Stimulated activated CD8-positive, alpha-beta memory T cell treated with anti-CD3 and anti-CD28 coated beads, Interleukin-4, amount 100 ng/mL, for 1 hour (primary cell): ENCODE measurements at places on chromosomes 3 and 15.

DNA sequence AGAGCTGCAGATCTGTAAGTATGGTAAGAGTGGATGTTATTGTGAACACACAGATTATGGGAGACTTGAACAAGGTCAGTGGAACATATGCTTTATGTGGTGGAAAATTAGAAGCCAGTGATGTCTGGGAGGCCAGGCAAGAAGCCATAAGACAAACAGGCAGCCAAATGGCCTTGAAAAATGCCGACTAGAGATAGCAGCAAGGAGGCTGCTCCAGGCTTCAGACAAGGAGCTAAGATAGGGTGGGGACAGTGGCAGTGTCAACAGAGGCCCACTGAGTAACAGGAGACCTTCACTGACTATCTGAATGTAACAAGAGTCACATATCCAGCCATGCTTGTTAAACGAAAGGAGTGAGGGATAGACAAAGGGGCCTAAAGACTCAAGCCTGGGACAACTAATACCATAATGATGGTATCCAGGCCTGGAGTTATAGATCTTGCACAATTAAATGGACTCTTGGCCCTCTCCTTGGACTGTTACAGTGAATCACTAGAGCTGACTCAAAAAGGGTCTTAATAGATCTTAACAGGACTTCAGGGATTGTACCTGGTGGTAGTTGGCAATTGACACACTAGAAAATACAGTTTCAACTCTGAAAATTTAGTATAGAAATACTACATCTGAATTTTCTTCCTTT, 50.6 kb downstream of the CFAP20DC start:
- no peak for DNase-seq

- DNase-seq: no peak
Measured at GRCh38 chr3:19220311-19220710, 72.0 kb downstream of the KCNH8 start.

DNA sequence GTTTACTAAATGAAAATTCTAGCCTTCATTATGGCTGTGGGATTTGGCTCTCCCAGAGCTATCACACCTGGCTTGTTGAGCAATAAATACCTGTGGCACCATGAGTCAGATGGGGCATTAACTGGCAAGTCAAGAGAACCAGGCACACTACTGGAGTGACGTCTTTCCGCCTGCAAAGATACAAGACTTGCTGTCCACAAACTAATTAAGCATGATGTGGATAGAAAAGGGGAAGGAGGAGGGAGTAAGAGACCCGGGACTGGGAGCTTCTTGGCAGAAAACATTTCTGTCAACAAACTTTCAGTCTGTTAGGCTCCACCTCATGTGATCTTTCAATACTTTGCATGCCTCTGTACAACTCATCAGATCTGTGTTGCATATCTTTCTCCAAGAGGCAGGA, 56.5 kb downstream of the CLDN1 start:
- DNase-seq: no peak

- no peak for DNase-seq
Measured at GRCh38 chr3:112121577-112122547, 11.2 kb downstream of the GCSAM start.

- no peak for DNase-seq
Measured at GRCh38 chr15:60419753-60420152, 22.0 kb upstream of the ANXA2 start.

- DNase-seq: no peak
Measured at GRCh38 chr3:79881431-79881830, 113.6 kb upstream of the ROBO1 start.

DNA sequence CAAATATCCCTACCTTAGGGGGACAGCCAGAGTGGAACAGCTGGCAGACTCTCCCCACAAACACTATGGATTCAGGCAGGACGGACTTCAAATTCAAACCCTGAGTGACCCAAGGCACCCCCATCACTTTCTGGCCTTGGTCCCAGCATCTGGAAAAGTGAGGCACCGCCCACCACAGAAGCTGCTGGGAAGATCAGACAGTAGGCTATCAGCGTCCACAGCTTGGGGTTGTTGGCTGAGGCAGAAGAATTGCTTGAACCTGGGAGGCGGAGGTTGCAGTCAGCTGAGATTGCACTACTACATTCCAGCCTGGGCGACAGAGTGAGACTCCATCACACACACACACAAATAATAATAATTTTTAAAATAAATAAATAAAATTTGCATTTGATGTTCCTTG, 8.5 kb downstream of the PFKFB4 start:
- no peak for DNase-seq

DNA sequence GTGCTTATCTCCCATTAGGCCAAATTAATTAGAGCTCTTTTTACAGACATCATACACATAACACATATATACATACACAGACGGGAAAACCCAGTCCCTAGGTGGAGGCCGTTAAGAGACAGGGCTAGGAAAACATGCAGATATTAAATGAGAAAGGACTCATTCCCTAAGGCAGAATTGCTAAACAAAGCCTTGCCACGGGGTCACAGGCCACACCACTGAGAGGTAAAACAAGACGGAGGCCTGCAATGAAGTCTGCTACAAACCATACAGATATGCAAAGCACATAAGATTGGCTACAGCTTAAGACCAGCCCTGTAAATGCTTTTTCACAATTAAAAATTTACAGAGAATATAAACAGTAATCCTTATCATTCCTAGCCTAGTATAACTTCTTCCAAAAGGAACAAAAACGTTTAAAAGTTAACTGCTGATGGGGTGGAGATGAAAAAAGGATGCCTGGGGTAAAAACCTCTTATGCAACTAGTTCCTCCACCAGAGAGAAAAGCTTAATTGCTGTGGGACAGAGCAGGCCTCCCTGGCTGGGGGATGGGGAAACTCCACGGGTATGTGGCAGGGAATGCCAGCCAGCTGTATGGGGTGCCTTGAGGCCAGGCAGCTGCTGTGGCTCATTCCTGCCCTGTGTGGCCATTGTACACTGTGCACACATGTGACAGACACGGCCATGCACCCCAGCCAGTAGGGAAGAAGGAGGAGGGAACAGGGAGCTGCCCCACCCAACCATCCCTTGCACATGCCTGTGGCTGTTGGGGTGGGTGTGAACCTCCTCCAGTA, 481.4 kb upstream of the LMCD1 start:
- DNase-seq: no peak

GRCh38 chr15:59364248-59364647, 8.4 kb downstream of the MYO1E start:
- no peak for DNase-seq

- no peak for DNase-seq
Measured at GRCh38 chr3:133843634-133844033, 38.0 kb downstream of the SRPRB start.

DNA sequence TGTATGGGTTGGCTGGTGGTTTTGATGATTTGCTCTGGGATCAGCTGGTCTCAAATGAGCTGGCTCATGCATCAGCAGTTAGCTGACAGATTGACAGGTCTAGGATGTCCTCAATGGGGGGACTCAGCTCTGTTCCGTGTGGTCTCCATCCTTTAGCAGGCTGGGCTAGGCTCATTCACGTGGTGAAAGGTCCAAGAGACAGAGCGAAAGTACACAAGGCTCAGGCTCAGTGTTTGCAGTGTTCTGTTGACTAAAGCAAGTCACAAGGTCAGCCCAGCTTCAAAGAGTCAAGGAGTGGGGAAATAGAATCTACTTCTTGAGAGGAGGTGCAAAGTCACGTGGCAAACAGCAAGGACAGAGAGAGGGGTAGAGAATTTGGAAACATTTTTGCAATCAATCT, 126.5 kb upstream of the CMC1 start:
- no peak for DNase-seq

- DNase-seq: no peak
Measured at GRCh38 chr3:195868866-195869412, 39.4 kb downstream of the TNK2 start.

- DNase-seq: no peak
Measured at GRCh38 chr3:171752329-171752728, 58.0 kb downstream of the PLD1 start.

- DNase-seq: no peak
Measured at GRCh38 chr15:26051761-26052675, 188.9 kb upstream of the ATP10A start.
